Natural killer cell (primary cell): ENCODE measurements at places on chromosomes 1 and 21.
A peak's percentile ranks its signal among the peaks of the same experiment; 100 is the strongest.

DNA sequence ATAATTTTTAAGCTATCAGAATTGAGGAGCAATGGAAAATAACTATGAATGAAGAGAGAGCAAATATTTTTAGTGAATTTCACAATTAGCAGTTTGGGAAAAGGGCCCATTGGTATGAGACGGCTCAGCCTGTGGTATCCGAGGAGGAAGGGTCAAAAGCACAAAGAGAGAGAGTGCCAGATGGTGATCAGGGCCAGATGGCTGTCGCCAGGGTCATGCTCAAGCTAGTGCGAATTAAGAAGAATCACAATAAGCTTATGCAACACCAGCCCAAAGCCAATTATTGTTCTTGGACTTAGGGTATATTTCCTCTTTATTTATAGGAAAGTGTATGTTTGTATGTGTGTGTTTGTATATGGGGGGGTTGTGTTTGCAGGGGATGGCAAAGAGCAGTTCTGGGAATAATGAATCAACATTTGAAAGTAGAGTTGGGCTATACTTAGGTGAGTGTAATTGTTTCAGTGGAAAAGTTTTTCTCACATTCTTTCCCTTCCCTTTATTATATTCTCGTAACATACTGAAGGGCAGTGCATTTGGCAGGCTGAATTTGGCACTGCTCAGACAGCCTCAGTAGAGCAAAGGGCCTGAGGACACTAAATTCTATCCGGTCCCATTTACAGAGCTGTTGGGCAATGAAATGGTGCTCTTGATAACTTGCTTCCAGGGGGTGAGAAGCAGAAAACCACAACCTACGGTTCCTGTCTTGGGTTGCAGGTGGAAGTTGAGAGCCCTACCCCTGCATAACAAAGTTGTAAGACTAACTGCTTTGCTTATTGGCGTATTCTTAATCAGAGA, 19.5 kb upstream of the DDR2 start:
- no peak for DNase-seq

DNA sequence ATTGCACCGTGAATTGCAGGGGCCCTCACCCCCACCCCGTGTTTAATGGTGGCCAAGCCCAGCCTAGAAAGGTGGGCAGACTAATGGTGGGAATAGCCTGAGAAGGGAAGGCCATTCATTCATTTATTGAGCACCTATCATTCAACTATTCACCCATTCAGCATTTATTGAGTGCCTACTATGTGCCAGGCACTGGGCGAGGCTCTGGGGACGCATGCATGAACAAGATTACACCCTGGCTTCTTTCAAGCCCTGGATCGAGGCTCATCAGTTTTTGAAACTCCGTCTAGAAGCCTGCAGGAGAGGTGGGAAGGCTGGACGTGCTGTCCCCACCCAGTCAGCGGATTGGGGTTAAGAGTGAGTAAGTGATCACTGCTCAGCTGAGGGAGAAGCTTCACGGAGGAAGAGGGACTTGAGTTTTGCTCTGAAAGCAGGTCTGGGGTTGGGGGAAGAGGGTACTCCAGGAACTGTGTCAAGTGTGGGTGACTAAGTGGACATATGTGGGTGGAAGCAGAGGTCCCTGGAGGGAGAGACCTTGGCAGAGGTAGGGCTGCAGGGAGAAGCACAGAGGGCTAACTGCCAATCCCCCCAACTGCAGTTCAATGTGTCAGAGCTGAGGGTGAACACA, 35.6 kb downstream of the MEF2D start:
- no peak for DNase-seq

- DNase-seq, result no peak
These were observed 287.1 kb upstream of the ADGRL4 start for GRCh38 chr1:79293611-79294010.

- DNase-seq, result no peak
These were observed 149.7 kb downstream of the LYPLAL1 start for GRCh38 chr1:219323426-219323825.

DNA sequence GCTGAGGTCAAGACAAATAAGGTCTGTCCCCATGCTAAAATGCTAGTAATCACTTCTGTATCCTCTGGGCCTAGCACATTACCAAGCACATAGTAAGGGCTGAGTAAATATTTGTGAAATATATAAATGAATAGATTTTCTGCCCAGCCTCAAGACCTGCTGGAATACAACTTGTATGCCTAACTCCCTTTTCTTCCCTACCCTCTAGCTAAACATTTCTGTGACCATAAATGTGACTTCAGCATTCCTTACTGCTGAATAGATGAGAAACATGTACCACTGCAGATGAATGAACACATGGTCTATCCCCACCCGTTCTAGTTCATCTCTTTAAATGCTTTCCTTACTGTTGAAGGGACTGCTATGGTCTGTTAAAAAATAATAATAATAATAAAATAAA, 209.0 kb upstream of the HOOK1 start:
- DNase-seq, result no peak

- no peak for DNase-seq
These were observed 3.7 kb downstream of the SLC19A1 start for GRCh38 chr21:45538381-45539045.

DNA sequence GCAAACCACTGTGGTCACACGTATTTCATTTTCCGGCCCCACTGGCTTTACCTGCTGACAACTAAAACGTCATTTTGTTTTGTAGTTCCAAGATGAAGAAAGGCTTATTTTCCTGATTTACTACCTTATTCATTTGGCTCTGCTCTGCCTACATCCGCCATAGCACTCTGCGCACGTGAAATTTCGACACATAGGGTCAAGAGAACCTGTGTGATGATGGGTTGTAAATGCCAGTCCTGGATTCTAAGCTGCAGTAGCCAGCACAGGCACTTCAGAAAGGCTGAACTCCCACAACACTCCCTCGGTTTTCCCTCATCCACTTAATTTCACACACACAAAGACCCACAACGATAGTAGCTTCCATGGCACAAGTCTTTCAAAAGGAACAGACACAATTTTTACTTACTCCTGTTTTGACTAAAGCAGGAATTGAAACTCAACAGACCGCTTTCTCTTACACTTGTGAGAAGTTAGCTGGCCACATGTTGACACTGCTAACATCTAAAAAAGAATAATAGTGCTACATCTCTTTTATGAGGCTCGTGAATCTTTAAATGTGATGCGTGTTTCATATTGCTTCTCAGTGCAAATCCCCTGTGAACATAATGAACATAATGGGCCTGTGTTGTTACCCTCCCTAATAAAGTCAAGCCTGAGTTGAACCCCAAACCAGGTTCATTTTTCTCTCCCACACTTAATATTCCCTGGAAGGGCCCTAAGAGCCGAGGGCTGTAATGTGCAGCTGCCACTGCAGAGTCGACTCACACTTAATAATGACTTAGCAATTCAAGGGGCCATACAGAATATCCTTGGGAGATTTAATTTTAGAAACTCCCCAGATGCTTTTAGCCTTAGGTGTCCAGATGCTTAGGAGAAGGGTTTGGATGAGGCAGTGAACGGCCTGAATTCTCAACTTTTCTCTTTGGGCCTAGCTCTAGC, 1.5 kb upstream of the RUNX1 start:
- peak; percentile 42 for DNase-seq

- DNase-seq, result no peak
These were observed 61.4 kb upstream of the HMCN1 start for GRCh38 chr1:185672719-185673360.

DNA sequence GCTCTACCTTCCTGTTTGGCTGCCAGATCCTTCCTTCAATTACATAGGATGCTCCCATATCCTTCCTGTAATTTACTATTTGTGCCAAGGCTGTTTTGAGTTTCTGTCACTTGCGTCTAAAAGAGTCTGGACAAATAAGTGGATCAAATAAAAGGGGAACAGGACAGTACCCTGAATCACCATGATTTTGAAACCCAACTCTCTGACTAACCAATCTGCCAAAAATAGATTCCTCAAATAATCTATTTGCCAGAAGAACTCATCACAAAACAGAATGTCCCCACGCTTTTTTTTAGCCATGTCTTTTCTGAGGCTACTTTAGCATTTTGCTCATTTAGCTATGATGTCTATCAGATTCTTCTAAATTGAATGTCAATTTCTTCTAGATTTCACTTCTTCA, 392.6 kb downstream of the NTNG1 start:
- DNase-seq, result no peak
